CD4-positive, alpha-beta T cell treated with Interleukin-15 for 4 hours (primary cell): ENCODE measurements at places on chromosomes 2 and 18.

DNA sequence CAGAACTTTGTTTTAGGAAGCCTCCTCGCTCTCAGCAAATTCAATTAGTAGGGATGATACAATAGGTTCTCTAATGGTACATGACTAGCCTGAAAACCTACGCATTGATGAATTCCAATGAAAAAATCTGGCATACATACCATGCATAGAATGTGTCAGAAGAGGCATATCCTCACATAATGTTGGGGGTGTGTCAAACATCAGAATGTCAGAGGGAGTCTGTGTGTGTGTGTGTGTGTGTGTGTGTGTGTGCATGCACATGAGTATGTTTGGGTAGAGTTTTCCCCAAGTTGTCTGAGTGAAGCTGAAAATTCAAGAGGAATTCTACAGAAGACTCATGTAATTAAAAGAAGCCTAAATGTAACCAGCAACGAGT lies 78.5 kb downstream of the FIGN start:
- no peak for DNase-seq

DNA sequence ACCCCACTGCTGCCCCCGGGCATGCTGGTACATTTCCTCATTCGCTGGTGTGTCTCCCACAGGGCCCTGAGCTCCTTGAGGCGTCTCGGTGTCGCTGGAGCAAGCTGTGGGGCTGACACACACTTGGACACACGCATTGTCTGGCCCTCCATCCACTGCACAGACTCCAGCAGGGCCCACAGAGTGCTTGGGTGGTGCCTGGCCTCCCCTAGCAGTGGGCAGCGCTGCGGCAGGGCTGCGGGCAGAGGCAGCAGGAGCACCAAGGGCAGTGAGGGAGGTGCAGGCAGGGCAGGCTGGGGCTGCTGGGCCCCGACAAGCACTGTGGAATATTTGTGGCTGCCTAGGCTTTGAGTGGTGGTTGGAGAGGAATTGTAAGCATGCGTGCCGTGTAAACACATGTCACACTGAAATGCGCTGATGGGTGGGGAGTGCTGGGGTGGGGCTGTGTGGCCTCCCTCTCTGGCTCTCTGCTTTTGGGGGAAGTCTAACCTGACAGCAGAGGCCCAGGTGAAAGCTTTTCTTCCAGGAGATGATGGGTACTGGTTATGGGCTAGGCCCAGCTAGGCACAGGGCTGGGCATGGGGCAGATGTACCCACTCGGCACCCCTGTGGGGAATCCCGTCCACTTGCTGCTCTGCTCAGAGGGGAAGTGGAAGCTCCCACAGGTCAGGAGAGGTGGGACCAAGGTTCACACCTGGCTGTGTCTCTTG lies 55.5 kb upstream of the HS6ST1 start:
- no peak for DNase-seq

DNA sequence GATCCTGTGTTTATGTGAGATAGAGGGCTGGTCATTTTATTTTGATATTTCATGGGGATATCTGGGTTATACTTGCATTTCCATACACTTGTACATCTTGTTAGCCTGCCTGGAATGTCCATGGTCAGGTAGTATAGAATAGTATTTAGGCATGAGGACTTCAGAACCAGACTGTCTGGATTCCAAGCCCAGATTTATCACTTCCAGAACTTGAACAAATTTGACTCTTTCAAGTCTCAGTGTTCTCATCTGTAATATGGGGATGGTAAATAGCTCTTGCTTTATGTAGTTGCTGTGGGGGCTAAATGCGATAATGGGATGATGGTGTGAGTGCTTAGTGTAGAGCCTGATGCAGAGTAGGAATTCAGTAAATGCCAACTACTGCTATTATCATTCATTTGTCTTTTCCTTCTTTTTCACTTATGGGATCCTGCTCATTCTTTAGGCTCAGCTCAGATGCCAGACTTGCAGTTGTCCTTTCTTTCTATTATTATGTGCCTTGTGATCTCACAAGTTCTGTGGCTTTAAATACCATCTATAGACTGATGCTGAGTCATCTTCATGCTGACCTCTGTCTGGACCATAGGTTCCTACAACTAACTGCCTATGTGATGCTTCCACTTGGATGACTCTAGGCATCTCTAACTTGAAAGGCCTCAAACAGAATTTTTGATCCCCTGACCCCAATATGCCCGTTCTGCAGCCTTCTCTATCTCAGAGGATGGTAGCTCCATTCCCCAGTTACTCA lies 67.4 kb downstream of the POLE4 start:
- no peak for DNase-seq

DNA sequence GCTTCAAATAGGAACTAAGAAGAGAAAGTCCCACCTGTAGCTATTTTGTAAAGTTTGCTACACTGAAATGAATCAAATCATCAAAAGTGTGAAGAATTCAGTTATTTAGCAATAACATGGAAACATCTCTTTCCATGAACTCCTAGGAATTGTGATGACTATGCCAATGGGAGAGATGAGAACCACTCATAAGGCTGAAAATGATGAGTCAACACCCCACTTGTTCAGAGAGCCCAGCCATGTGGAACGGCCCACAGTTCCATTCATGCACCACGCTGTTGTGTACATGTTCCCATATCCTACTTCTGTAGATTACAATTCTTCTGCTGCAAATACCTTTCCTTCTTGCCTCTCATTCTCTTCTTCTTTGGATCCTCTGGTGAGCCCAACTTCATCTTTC lies 645.5 kb upstream of the ID2 start:
- DNase-seq = no peak

GRCh38 chr2:126863336-126864015 lies 35.2 kb upstream of the TEX51 start:
- DNase-seq = no peak

DNA sequence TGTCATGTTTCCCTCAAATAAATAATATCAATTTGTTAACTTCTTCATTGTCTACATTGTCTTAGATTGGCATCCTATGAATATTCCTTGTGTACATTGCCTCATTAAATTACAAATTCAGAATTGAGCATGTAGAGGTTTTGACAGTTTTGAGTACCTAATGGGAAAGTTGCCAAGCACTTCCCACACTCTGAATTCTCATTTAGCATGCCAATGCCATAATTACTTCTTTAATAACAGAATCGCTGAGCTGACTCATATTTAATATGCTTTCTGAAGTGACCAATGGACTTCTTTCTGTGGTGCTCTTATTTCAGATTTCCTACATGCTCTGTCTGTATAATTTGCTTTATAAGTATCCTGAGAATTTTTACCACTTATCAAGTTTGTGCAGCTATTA lies 114.4 kb upstream of the NOL4 start:
- no peak for DNase-seq

DNA sequence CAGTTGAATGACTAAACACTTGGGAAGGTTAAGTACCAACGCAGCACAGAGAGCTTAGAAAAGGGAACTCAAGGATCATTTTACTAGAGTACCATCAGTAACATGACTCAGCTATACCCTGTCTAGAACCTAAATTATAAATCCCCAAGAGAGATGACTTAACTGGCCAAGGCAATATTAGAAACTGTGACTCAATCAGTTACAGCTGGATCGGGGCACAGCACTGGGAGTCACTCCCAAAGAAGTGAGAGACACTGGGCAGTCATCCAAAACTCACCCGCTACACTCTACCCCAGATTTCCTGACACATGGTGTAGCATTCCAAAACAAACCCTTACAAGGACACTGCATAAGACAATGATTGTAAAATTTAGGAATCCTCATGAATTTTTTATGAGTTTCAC lies 17.7 kb downstream of the IWS1 start:
- no peak for DNase-seq

- DNase-seq = no peak
Measured at GRCh38 chr2:233486357-233486756, 80.2 kb downstream of the USP40 start.

DNA sequence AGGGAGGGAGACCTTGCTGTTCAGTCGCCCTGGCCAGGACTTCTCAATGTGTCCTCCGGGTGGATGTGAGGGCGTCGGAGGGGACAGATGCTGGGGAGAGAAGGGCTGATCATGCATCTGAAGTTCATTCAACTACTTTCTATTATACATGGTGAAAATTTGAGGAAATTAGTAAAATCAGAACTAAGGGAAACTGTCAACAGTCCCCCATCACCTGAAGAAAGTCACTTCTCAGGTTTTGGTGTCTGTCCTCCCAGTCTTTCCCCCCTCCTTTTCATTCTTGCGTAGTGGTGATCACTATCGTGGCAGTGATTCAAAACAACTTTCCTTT lies 17.4 kb upstream of the ACKR3 start:
- DNase-seq = no peak

- no peak for DNase-seq
Measured at GRCh38 chr2:209694748-209695147, 76.9 kb upstream of the UNC80 start.

DNA sequence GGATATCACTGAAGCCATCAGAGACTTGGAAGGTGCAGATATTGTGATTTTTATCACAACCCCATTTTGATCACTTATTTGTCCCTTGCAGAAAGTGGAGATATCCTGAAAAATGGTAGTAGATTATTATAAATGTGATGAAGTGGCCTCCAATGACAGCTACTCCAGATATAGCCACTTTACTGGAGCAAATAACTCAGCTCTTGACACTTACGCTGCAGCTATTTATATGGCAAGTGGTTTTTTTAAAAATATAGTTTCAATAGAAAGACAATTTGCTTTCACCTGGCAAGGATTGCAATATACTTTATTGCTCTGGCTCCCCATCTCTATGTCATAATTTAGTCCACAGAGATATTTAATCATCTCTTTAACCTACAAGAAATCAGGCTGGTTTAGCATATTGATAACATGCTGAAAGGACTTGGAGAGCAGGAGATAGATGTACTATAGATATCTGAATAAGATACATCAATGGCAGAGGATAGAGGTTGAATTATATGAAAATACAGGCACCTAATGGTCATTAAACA lies 182.8 kb upstream of the SKOR2 start:
- DNase-seq = no peak

GRCh38 chr18:2338601-2339000 lies 232.7 kb downstream of the METTL4 start:
- DNase-seq = no peak

GRCh38 chr2:1539973-1540372 lies 126.7 kb downstream of the TPO start:
- no peak for DNase-seq
